Stomach (tissue), 19 donors: ENCODE measurements at places on chromosomes 7 and 10. TPM values are rescaled to one million over a fixed set of nuclear protein-coding genes. Genes with fewer than 3 reads are reported as not detected.

DNA sequence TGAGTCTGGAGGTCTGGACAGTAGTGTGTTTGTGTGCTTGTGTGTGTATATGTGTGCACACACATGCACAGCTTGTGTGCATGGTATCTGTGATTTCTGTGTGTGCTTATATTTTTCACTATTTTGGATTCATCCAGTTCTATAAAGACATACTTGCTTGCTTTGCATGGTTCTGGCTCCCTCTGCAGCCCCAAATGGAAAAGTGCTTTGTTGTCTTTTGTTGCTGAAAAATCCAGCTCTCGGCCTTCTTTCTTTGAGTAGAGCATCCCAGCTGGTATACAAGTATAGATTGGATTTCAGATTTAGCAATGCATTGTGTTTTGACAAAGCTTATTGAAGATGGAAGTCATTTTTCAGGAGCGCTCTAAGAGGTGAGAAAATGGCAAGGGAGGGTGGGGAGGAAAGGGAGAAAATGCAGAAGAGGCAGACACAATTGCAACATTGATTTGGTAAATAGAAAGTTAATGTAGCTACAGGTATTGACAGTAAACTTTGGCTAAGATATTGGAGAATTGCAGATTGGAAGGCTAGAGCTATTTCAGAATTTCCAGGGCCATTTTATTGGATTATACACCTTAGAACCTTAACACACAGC lies 333.9 kb downstream of the AUTS2 start:
- H3K36me3 ChIP-seq = no peaks in the 10 kb centered on the region
- no peak overlapping the region for H3K4me3 ChIP-seq
- no peak overlapping the region for H3K27ac ChIP-seq
- peak; percentile 78 for DNase-seq
- H3K4me1 ChIP-seq = no peaks in the 10 kb centered on the region
- H3K27me3 ChIP-seq = no peaks in the 10 kb centered on the region

DNA sequence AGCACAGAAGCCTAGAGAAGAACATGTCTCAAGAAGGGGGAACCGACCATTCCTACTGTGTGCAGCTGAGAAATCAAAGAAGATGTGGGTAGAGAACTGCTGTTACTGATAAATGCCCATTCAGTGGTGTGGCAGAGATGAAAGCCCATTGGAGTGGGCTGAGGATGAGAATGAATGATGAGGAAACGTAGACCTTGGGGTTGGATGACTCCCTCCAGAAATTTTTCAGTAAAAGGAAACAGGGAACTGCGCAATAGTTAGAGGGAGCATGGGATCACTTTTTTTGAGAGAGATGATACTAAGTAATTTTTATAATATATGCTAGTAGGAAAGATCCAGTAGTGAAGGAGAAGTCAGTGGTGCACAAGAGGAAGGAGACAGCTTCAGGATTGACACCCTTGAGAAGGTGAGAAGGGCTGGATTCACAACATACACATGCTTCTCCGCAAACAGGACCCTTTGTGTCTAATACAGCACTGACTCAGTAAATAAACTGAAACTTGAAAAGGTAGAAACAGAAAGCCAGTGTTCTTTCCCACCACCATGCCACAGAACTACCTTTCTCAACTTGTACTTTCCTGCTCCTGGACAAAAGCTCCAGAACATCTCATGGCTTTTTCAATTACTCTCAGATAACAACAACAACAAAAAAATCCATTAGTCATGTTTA lies 104.7 kb upstream of the IL6 start:
- no peak overlapping the region for H3K27ac ChIP-seq
- H3K4me1 ChIP-seq = no peaks in the 10 kb centered on the region
- H3K36me3 ChIP-seq = no peaks in the 10 kb centered on the region
- no peak overlapping the region for H3K4me3 ChIP-seq
- no peaks in the 10 kb centered on the region for H3K27me3 ChIP-seq

GFRA1 gene
- total RNA-seq = 5.3 TPM

MINPP1 gene
- total RNA-seq = 12.7 TPM

GRCh38 chr7:75772081-75773077 lies at the start of gene CCL26:
TSS of gene CCL26 (minus strand) at chr7:75772211. CDS start at chr7:75772176, 35 bp downstream.
- H3K27me3 ChIP-seq = no peaks in the 10 kb centered on the region
- no peak for DNase-seq
- H3K27ac ChIP-seq = peak within 1 kb of the TSS; percentile 59
- H3K4me3 ChIP-seq = no peak within 1 kb of the TSS

HERPUD2 gene
- total RNA-seq = 7.6 TPM

- peaks cover 20% of the 10 kb centered on the region for H3K4me1 ChIP-seq
- H3K27me3 ChIP-seq = no peaks in the 10 kb centered on the region
- H3K36me3 ChIP-seq = no peaks in the 10 kb centered on the region
- H3K27ac ChIP-seq = no peak overlapping the region
- DNase-seq = no peak
Measured at GRCh38 chr7:106417273-106417902, 132.6 kb upstream of the NAMPT start.

- H3K27ac ChIP-seq = no peak overlapping the region
- no peaks in the 10 kb centered on the region for H3K4me1 ChIP-seq
- no peaks in the 10 kb centered on the region for H3K27me3 ChIP-seq
- no peaks in the 10 kb centered on the region for H3K36me3 ChIP-seq
- DNase-seq = no peak
Measured at GRCh38 chr10:121614613-121615434, 16.6 kb upstream of the FGFR2 start.

DNA sequence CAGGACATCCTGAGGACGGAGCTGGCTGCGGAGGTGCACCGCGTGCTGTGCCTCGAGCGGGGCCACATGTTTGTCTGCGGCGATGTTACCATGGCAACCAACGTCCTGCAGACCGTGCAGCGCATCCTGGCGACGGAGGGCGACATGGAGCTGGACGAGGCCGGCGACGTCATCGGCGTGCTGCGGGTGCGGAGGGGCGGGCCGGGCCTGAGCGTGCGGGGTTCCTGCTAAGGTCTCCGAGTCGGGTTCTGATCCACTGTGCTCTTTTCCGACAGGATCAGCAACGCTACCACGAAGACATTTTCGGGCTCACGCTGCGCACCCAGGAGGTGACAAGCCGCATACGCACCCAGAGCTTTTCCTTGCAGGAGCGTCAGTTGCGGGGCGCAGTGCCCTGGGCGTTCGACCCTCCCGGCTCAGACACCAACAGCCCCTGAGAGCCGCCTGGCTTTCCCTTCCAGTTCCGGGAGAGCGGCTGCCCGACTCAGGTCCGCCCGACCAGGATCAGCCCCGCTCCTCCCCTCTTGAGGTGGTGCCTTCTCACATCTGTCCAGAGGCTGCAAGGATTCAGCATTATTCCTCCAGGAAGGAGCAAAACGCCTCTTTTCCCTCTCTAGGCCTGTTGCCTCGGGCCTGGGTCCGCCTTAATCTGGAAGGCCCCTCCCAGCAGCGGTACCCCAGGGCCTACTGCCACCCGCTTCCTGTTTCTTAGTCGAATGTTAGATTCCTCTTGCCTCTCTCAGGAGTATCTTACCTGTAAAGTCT lies 10.4 kb downstream of the ATG9B start:
- H3K36me3 ChIP-seq = no peaks in the 10 kb centered on the region
- peaks cover 99% of the 10 kb centered on the region for H3K27me3 ChIP-seq
- H3K4me3 ChIP-seq = peak overlapping the region; percentile 45
- H3K27ac ChIP-seq = no peak overlapping the region

PTPRZ1 gene
- total RNA-seq = 31.6 TPM

LRRC4 gene
- total RNA-seq = 61.8 TPM

NUTM2E gene
- total RNA-seq = not detected
